ENCODE measurements at places on chromosomes 5 and 9.

DNA sequence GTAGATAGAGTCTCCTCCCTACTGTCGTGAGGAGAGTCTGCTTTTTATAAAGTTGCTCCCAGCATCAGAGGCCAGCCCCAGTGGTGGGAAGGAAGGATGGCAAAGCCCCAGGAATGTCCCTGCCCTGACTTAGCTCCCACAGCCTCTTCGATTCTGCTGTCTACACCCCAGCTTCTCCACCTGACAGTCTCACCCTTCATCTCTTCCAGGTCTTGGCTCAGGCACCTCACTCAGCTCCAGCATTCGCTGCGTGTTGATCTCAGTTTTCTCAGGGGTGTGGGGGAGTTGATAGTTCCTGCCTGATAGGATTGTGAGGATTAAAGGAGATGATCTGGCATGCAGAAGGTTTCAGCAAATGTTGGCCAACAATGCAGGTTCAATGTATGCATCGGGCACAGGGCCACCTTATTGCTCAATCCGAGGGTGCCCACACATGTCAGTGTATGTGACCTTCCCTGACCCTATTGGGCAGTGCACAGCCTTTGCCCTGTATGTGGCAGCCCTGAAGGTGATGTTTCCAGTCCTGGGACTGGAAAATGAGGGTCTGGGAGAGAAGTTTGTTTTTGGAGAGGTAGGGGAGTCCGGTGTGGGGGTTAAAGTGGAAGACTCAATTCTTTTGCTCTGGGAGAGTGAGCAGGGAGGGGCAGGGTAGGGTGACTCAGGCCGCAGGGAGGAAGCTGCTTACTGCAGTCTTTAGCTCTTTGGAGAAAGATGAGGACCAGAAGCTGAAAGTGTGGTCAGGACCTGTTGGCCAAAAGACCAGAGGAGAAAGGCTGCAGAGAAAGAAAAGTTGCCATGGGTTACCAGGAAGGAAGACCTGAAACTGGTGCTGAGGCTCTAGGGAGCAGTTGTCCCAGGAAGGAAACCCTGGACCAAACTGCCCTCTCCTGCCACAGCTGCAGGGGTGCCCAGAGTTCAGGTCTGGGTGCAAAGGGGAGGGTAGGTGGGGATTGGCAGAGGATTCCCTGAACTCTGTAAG is 153.2 kb downstream of the MACROH2A1 start:
- DNase-seq = peak; percentile 78

- no peak for DNase-seq
These were observed 1967.0 kb upstream of the CDH9 start for GRCh38 chr5:29005386-29005785.

DNA sequence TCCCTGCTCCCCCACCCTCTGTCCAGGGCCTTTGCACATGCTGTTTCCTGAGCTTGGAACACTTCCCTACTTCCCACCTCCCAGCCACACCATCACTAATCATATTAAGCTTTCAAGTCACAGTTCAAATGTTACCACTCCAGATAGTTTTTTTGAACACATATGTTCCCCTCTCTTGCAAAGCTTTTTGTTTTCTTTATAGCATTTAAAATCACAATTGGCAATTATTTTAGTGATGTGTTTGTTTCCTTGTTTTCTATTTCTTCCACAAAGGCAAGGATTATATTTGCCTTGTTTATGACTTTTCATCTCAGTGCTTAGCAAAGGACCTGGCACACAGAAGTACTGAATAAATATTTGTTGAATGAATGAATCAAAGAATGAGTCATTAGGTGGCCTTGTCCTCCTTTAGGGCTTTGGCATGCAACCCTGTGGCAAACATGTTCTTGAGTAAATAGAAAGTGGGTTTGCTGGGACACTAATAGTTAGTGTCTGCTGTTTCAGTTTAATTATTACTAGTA is 386.8 kb downstream of the FGF10 start:
- peak; percentile 39 for DNase-seq

DNA sequence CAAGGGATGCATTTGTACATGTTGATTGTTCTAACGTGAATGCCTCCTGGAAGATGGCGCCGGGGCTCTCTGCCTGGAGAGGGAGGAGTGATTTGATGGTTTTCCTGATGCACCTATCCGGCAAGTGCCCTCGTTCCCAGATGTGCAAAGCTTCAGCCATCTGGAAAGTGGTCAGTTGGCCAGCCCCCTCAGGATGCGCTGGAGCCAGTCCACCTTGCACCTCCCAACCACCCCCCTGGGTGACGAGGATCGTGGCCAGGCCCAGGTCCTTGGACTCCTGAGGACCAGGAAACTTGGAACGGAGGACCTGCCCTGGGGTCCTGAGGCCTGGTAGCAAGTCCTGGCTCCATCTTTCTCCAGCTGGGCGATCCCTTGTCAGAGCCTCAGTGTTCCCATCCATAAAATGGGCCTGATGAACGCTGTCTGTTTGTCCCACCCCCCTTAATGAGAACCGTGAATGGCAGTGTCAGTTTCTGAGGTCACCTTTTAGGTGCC is 23.6 kb upstream of the RNU6ATAC start:
- DNase-seq = no peak

- DNase-seq = no peak
These were observed 60.8 kb downstream of the PTPN3 start for GRCh38 chr9:109437286-109437685.

DNA sequence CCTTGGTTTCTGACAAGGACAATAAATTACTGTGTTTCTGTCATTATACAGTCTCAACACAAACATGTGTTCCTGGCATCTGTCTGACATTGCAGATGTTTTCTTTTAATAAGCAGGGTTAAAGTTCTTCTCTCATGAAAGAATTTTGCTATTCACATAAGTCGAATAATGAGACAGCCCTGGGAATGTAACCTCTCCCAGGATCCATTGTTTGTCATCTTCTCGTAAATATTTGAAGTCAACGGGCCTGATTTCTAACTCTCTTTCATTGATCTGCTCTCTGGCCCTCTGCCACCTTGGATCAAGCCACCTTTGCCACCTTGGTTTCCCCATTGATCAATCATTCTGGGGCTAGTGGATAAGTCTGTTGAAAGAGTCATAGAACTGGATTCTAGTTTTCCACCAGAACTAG is 12.9 kb upstream of the CAST start:
- no peak for DNase-seq

GRCh38 chr9:126612326-126612812 is 1.4 kb upstream of the LMX1B start:
- no peak for DNase-seq

DNA sequence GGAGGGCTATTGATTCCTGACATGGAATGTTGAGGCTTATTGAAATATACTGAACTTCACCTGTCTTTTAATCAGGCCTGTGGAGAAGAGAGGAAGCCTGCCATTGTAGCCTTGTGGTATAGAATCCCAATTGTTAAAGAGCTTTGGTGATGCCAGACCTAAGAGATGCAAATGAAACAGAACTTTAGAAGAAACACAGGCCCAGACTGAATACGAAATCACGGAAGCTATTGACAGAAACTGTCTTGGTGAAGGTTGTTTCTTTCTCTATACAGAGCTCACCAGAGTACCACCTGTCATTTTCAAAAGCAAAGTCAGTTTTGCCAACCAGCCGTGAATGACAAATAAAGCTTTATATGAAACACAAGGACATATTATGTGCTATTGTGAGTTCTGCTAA is 660.3 kb downstream of the ISL1 start:
- DNase-seq = no peak

GRCh38 chr5:126519637-126520592 is 75.1 kb downstream of the ALDH7A1 start:
- DNase-seq = peak; percentile 60

All from fibroblast of the aortic adventitia (primary cell).